NCI-H226 (cell line): ENCODE measurements at places on chromosomes 12 and 14.

GRCh38 chr12:101876861-101877805 is at the start of gene DRAM1:
TSS of gene DRAM1 (plus strand) at chr12:101877580. CDS start at chr12:101877790, 210 bp downstream.
- DNase-seq, result peak; percentile 89

DNA sequence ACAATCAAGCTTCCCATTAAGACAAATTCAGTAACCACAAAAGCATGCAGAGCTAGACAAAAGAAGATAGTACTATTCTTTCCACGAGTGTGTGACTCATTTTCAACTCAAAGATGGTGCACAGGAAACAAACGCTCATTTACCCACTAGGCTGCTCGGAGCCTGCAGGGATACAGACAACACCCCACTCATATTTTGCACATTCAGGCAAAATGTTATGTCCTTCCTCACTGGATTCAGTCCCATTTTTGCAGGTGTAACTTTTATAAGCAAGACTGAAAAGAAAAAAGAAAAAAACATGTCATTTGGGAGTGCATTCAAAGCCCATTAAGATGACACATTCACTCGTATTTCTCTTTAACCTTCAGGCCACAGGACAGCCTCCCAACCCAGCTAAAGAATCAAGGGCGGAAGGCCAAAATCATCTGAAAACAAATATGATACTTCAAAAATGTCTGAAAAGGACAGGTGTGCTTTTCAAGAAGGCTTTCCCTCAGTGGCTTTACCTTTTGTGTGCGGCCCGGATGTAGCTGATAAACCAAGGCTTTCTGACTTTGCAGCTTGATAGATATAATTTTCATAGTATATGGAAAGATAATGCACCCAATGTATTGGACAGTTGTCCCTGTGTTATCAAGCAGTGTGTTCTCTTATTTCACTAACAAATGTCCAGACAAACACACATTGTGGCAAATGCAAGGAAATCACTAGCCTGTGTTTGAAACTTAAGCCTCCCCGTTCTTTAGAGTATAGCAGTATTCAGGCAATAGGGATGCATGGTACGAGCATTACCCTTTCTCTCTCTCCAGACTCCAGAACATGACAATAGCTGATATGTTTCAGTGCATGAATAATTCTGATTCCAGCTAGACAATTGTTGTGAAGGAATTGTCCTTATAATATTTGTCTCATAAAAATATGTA is 147.8 kb upstream of the KRR1 start:
- peak; percentile 89 for DNase-seq

DNA sequence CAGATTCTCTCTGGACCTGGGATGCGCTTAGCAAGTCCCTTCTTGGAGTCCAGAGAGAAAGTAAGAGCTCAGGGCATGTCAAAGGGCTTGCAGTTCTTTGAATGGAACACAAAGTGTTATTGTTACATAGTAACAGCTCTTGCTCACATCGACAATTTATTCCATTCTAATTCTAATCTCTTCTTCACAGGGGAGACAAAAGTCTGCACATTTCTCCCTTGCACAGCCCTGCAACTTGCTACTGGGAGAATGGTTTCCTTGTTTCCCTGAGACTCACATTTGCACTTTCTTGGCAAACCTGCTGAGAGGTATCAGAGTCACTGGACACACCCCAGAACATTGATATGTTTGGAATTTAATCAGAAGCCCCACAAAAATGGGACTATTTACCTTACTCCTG is 209.9 kb upstream of the IGF1 start:
- no peak for DNase-seq

DNA sequence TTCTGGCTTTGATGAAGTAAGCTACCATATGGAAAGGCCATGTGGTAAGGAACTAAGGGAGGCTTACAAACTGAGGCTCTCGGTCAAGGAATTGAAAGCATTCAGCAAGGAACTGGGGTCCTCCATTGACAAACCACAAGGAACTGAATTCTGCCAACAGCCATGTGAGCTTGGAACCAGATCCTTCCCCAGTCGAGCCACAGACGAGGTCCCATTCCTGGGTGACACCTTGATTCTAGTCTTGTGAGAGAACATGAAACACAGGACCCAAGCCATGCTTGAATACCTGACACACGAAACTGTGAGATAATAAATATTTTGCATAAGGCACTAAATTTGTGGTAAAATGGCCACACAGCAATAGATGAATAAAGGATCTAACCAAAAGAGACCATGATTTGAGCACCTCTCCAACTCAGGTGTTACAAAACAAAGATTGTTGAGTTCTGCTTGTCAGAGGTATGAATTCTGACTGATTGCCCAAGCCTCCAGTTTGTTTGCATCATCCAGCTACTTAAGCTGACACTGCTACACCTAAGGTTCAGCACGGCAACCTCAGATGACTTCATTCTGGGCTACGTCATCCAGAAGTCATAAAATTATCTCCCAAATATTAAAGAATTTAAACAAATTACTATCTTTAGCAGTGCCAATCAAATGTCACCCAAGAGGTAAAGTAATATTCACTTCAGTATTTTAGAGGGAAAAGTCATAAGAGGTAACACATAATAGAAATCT is 59.4 kb downstream of the GARIN6 start:
- no peak for DNase-seq

- DNase-seq, result peak; percentile 62
These were observed 34.5 kb upstream of the VRK1 start for GRCh38 chr14:96762650-96763049.

- DNase-seq, result peak; percentile 89
These were observed 177.8 kb upstream of the DIO2 start for GRCh38 chr14:80388980-80389711.

DNA sequence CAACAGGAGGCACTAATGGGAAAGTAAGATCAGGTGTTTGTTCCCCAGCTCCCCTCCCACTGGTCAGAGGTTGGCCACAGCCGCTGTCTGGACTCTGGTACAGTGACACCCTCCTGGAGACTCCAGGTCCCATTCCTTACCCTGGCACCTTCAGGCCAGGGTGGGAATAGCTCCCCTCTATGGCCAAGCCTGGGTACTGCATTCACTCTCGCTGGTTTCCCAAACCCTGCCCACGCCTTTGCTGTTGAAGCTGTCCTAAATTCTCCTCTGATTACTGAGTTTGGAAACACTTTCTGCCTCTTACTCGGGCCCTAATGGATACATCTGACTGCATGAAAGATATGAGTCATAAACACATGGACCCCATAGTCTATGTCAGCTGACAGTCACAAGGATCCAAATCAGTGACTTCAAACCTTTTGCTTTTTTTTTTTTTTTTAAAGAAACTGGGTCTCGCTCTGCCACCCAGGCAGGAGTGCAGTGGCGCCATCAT is 17.9 kb downstream of the HRK start:
- DNase-seq, result no peak

DNA sequence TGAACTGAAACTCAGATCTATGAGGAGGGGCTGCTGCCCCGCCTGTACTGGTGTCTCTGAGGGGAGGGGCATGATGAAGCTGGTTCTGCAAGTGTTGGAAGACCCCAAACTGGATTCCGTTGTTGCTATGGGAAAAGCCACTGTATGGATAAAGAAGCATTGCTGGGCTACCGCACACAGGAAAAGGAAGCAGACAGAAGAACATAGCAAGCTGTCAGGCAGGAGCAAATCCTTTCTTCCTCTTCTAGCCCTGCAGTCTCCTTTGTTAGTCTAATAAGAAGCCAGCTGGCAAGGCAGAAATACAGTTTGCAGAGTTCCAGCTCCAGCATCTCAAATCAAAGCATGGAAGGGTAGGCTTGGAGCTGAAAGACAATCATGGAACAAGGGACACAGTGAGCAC is 26.3 kb upstream of the NR1H4 start:
- no peak for DNase-seq

- DNase-seq, result no peak
These were observed 200.5 kb downstream of the STXBP6 start for GRCh38 chr14:24849471-24849870.

DNA sequence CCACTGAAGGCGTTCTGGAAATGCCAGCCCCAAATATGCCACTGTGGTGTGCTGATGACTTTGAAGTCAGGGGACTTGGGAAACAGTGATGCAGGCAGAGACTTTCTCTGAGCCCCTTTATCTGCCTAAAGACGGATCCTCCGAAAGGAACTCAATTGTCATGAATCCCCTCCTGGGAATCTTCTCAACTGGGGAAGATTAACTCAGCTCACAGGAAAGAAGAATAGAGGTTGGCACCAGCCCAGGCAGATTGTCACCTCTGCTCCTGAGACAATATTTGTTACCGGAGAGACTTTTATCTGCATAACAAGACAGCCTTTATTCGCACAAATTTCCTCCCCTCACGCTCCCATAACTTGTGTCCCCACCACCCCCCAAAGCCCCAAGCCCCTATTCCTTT is 414.4 kb downstream of the FUT8 start:
- DNase-seq, result no peak

DNA sequence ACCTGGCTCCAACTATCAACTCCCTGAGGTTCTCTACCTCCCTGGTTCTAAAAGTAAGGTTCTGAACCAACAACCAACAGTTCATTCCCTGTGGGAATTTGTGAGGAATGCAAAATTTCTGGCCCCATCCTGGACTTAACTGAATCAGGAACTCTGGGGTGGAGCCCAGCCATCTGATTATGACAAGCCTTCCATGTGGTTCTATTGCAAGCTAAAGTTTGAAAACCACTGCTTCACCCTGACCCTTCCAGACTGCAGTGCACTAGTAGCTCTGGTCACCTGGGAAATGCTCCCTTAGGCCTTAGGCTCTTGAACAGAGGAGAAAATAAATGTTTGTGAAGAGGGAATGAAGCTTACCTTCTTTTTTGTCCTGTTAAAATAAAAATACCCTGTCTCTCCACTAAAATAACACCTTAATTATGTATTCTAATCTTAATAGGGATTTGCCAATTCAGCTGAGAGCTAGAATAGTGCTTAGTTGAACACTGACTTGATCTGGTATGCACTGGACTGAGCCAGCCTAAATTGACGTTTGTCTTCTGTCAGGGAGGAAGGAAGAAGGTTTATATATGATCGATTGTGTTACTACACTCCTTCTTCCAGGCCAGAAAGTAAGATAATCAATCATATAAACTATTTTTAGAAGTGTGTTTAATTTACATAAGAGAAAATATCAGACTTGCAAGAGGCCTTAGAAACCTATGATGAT is 39.1 kb upstream of the DDHD1 start:
- DNase-seq, result no peak

GRCh38 chr12:6902448-6902847 is 2.2 kb upstream of the LRRC23 start:
- DNase-seq, result no peak
